CD4-positive, CD25-positive, alpha-beta regulatory T cell (primary cell): ENCODE measurements at places on chromosomes 2 and 18. TPM values are rescaled to one million over a fixed set of nuclear protein-coding genes. Genes with fewer than 3 reads are reported as not detected.

- no peaks in the 10 kb centered on the region for H3K27me3 ChIP-seq
- H3K4me3 ChIP-seq, result peak overlapping the region; percentile 88
- no peak for DNase-seq
- peaks cover 31% of the 10 kb centered on the region for H3K4me1 ChIP-seq
- H3K36me3 ChIP-seq, result no peaks in the 10 kb centered on the region
These were observed 1.0 kb downstream of the LIMS1 start for GRCh38 chr2:108535357-108535631.

- no peaks in the 10 kb centered on the region for H3K27me3 ChIP-seq
- no peak overlapping the region for H3K4me3 ChIP-seq
- no peaks in the 10 kb centered on the region for H3K4me1 ChIP-seq
- no peak for DNase-seq
- no peak overlapping the region for H3K27ac ChIP-seq
- no peaks in the 10 kb centered on the region for H3K36me3 ChIP-seq
These were observed 173.5 kb upstream of the CTAGE1 start for GRCh38 chr18:22591222-22591621.

The AGXT gene
- total RNA-seq, result not detected

The GNLY gene
- total RNA-seq, result 2.4 TPM
